ENCODE measurements at places on chromosomes 2 and 18.

DNA sequence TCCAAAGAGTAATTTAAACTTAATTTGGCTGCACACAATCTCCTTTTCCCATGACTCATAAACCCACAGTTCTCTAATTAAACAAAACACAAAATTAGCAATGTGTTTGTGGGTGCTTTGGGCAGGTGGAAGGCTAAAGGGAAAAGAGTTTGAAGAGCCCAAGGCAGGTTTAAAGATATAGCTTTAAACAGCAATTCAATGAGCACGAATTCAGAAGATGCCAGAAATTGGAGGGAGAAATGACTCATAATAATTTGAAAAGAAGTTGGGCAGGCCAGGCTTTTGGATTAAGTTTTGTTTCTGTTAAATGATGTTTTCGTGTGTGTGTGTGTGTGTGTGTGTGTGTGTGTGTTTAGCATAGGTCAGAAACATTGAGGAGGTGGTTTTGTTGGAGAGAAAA is 594.8 kb upstream of the ZEB2 start:
- no peak for DNase-seq

GRCh38 chr18:50726960-50727589 is 92.7 kb downstream of the MRO start:
- DNase-seq, result no peak

DNA sequence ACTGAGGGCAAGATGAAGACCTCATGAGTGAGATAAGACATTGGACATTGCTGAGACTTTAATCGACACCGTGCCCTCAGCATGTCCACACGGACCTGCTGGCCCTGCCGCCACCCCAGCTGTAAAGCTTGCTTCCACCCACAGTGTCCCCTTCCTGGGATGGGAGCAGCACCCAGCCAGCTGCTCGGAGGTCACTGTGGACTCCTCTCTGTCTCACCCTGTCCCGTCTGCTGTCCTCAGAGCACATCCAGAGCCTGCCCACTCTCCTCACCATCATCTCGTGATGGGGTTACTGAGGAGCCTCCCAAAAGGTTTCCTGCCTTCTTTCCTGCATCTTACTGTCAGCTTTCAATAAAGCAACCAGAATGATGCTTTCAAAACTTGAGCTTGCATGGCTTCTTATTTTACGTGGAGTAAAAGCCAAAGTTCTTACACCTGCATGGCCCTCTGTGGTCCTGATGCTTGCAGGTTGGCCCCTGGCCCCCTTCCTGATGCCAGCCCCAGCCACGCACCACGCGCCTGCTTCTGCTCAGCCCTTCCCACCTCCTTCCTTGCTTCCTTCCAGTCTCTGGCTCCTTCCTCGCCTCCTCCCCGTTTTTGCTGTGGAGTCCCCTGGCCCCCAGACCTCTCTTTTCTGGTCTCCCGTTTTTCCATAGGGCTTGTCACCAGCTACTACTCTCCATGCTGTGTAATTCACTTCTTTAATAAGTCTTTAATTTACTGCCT is 67.0 kb downstream of the DGKD start:
- DNase-seq, result no peak

DNA sequence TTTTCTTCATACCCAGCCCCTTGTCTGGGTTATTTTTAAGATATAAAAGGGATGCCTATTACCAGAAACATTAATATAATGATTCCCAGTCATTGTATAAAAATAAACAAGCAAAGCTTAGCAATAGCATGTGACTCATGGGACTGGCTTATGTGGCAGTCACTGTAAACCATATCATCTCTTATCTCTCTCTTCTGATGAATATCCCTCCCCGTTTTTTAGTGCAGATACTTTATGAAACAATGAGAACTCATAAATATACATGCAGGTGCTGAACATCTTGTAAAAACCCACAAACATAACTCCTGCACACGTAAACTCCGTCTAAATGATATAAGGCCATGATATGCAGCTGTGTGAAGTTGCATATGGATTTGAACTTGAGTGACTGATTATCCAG is 154.9 kb downstream of the MGAT5 start:
- DNase-seq, result no peak

GRCh38 chr2:198639580-198639979 is 818.2 kb downstream of the SATB2 start:
- no peak for DNase-seq

DNA sequence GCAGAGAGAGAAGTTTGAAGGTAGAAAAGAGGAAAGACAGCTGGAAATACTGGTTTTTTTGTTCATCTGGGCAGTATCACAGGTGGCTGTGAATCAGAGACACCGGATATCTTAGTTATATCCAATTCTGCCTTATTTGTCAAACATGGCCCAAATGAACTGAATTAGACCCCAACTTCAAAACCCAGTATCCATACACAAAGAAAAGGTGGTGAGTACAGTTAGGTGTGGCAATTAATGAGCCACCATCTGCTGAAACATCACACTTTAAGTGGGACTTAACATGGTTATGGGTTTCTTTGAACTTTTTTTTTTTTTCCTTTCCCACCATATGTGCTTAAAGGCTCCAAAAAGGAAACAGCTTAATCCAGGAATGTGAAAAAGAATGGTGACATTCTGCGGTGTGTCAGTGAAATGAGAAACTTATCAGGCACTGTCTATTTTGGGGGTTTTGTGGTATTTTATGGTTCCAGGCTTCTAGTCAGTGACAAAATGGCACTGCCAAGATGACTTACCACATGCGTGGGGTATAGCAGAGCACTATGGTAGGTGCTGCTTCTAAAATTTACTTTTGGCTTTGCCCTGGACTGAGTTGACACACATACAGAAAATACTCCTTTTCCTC is 5.0 kb upstream of the TMEM178A start:
- DNase-seq, result no peak

DNA sequence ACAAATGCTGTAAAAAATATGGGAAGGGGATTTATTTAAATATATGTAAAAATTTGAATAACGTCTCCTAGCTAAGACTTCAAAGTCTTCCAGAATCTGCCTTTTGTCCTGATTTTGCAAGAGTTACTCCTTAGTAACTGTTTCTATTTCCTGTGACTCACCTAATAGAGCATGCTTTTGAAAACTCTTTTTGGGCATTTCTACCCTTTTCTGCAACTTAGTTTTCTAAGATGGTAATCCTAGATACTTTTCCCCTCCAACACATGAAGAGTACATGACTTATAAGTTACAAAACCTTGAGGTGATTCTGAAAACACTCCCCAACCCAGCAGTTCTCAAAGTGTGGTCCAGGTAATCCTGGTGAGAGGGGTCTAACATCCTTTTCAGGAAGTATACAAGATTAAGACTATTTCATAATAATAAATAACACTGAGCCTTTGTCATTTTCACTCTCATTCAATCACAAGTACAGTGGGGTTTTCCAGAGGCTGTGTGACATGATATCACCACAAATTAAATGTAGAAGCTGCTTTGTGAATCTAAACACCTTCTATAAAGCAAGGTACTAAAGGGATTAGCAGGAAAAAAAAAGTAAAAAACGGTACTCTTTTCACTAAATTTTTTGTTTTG is 31.9 kb downstream of the PPP4R3B start:
- no peak for DNase-seq

DNA sequence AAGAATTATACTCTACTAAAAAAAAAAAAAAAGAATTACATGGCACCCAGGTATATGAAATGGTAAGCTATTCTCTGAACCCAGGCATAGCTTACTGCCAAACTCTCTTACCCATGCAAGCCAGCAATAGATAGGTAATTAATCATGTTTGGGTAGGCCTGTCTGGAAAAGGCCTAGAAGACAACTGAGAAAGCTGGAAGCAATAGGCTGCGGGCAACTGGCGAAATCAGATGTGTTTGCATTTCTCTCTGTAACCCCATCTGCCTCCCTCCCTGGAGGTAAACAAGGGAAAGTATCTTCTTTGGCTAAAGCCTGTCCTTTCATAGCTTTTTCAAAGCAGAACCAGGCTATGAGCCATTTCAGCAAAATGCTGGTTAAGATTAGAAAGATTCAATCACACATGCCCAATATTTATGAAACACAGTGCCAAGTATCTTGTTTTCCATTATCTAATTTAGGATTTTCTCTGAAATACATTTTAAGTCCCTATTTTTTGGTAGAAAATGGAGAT is 934.8 kb upstream of the DDX18 start:
- no peak for DNase-seq

DNA sequence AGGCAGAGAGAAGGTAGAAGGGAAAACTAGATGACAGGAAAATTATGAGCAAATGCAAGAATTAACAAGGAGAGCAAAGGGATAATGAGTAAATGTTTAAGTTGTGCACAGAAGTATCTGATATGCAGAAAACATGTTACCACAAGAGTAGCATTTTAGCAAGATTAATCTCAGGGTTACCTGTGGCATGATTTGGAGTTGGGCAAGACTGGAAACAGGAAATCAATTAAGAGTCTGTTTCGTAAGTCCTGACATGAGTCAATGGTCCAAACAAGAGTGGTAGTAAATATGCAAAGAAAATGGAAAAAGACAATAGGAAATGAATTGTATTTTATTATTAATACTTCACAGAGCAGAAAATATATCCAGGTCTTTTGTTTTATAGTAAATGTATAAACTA is 17.3 kb upstream of the MTX2 start:
- DNase-seq, result no peak

- DNase-seq, result no peak
These were observed 35.0 kb upstream of the DNAH7 start for GRCh38 chr2:196103626-196104025.

DNA sequence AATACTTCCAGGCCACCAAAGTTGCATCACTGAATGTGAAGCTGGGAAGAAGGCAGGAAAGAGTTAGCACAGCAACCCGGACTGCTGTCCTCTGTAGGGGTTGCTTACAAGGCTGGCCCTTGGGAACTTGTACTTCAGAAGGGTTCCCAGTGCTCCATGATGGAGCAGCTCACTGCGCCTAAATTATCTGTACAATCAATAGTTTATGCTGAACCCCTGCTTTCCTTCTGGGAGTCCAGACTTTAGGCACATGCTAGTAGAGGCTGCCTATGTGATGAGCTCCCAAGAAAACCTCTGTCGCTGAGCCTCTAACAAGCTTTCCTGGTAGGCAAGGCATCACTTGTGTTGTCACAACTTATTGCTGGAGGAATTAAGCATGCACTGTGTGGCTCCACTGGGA is 34.3 kb downstream of the XDH start:
- DNase-seq, result no peak

- DNase-seq, result no peak
These were observed 213.7 kb downstream of the TRIB2 start for GRCh38 chr2:12930391-12930790.

DNA sequence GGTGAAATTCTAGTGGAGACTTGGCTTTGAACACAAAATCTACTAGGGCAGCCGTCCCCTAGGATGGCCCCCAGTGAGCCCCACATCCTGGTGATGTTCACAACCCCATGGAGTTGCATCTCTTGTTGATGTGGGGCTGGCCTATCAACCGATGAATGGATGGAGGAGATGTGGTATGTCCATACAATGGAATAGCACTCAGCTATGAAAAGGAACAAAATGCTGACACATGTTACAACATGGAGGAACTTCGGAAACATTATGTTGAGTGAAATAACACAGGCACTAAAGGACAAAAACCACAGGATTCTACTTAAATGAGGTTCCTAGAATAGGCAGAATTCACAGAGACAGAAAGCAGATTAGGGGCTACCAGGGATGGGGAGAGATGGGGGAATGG is 80.1 kb upstream of the ASAP2 start:
- no peak for DNase-seq

DNA sequence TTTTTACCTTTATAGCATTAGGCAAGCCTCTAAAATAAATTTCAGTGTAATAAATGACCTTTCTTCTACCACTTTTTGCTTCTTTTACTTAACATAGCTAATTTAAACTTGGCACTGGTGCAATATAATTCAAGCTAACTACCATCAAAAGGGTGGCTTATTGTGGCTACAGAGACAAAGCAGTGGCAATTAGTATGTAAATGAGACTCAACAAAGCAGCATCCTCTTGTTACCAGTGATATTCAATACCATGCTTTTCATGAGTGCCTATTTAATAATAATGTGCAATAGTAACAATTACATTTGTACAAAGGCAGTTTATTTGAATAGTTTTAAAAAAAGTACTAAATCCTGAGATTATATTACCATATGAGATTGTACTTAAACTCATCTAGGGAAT is 93.4 kb downstream of the SOS1 start:
- no peak for DNase-seq

DNA sequence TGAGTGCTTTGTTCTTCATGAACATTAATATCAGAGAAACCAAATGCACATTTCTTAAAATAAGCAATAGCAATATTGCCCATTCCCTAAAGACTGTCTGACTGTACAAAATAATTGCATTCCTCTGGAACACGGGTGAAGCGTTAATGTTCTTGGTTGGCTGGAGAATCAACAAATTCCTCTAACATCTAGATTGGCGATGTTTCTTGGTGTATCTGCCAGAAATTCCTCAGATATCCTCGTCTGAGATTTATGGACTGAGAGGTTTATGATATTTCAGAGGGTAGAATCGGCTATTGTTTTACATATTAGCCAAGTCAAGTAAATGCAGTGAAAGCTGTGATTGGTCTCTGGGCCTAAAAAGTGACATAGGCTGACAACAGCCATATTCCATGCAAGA is 27.1 kb upstream of the SPTBN1 start:
- no peak for DNase-seq

- no peak for DNase-seq
These were observed 128.4 kb upstream of the CBLN2 start for GRCh38 chr18:72672364-72673184.

GRCh38 chr2:140695155-140695554 is 1435.7 kb downstream of the LRP1B start:
- DNase-seq, result no peak

- DNase-seq, result no peak
These were observed 460.0 kb upstream of the MYT1L start for GRCh38 chr2:2791031-2791430.

- DNase-seq, result no peak
These were observed 21.3 kb downstream of the FBLN7 start for GRCh38 chr2:112159454-112159921.

- DNase-seq, result no peak
These were observed 325.8 kb downstream of the DYSF start for GRCh38 chr2:71778936-71779773.

DNA sequence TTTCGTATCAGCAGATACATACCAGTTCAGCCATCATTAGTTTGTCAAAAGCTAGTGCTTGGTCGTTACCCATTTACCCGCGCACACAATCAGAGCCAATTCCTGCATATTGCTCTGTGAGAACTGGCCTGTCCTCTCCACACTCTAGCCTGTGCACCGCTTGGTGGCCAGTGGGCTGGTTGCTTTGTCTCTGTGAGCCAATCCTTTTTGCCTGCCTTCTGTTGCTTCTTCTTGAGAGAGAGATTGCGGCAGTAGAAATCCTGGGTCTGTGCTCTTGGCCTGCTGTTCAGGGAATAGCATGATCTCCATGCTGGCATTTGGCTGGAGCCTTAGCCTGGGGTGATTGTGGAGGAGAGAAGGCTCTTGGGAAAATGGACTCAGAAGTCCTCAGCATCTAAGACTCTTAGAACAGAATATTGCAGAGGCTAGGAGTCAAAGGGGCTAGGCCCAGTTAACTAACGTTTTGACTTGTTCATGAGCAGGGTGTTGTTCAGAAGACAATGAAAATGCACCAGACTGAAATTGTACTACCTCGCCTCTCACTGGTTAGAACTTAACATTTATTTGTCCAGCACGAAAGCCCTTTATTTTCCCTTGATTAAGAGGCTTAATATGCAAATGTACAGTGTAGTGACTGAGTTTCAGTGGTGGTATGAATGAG is 37.1 kb downstream of the MAP4K4 start:
- DNase-seq, result no peak

- no peak for DNase-seq
These were observed 472 bp downstream of the SLC20A1 start for GRCh38 chr2:112646102-112646719.

GRCh38 chr2:23498943-23499342 is 114.0 kb downstream of the KLHL29 start:
- DNase-seq, result no peak

GRCh38 chr2:85741833-85742455 is 11.8 kb upstream of the ATOH8 start:
- DNase-seq, result peak; percentile 74
